Fibroblast of skin of back (primary cell): ENCODE measurements at places on chromosomes 5 and 9.

GRCh38 chr9:89670114-89670513 lies 65.3 kb downstream of the GADD45G start:
- DNase-seq = no peak

DNA sequence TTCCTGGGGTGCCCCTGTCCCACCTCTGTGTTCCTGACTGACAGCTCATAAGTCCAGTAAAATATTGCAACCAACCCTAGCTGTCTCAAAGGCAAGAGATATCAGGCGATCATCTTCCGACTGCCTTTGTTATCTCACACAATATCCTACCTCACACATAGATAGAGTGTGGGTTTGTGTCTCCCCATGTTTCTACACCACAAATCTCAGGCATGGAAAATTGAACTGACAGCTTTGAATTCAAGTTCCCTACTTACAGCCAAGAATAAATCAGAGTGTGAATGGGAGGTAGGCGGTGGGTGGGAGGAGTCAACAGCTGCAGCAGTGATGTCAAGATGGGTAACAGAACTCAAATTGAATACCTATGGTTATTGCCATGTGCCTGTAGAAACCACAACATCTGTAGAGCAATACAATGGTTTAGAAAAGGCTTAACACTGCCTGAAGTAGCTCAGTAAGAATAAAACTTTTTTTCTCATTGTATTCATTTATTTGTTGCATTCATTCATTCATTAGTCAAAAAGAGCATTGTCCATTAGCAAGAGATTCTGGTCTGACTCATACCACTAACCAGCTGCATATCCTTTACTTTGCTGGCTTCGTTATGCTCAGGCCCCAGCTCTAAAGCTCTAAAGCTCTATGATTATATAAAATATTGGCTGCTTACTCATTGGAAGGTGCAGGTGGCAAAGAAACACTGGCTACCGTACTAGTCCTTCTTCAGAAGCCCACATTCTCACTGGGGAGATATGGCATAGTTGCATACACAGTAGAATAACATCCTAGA lies 108.2 kb upstream of the DMAC1 start:
- no peak for DNase-seq

GRCh38 chr5:139677736-139678613 lies 29.8 kb downstream of the CXXC5 start:
- no peak for DNase-seq

GRCh38 chr5:174493530-174493929 lies 230.9 kb upstream of the MSX2 start:
- no peak for DNase-seq

- no peak for DNase-seq
These were observed 17.9 kb downstream of the EXOSC2 start for GRCh38 chr9:130711469-130711868.

GRCh38 chr5:142726188-142726731 lies 40.4 kb upstream of the FGF1 start:
- peak; percentile 97 for DNase-seq

DNA sequence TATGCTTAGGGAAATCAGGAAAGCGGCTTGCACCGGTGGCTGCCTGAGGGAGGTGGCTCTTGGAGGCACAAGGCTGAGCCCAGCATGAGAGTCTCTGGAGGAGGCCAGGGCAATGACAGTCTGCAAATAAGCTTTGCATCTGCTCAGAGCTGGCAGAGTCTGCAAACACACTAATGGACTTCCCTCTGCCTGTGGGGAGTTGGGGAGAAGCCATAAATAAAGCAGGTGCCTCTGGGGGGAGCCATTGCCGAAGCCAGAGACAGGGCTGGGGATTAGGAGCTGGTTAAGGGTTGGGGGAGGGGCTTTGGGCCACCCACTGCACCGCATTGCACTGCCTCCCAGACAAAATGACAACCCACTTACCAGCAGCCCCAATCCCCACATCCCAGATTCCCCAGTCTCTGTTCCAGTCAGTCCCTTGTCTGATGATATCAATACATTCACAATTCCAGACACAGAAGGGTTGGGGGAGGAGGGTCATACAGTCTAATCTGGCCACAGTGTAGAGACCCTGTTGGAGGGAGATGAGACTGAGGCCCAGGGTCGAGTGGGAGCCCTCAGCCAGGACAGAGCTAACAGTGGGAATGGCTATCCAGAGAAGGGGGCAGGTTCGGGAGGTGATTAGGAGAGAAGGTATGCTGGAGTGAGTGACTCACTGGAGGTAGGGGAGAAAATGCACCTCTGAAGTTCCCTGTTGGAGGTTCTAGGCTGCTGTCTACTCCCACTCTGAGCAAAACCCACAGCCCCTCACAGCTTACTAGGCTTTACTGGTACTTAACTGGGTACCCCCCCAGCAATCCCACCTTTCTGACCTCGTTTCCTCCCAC lies 53.7 kb downstream of the PAX5 start:
- no peak for DNase-seq

GRCh38 chr9:134607971-134608370 lies 33.6 kb upstream of the COL5A1 start:
- DNase-seq = peak; percentile 83

- DNase-seq = no peak
These were observed 156.3 kb downstream of the ESM1 start for GRCh38 chr5:54829102-54829501.

GRCh38 chr5:14261235-14261634 lies 118.1 kb downstream of the TRIO start:
- no peak for DNase-seq

GRCh38 chr9:81002242-81002641 lies 687.1 kb downstream of the TLE1 start:
- no peak for DNase-seq

DNA sequence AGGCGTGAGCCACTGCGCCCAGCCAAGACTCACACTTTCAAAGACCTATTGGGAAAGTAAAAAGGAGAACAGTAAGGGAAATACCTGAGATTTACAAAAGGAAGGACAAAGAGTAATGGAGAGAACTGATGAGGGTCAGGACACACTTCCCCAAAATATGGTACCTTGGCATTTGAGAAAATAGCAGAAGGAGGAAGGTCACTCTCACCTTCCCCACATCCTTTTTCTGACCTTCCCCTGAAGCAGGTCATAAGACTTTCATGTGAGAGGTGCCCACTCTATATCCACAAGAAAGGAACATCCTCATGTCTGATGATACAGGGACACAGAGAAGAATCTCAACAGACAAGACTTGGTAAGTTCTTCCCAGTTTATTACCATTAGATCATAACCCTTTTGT lies 272.8 kb downstream of the FBXL17 start:
- no peak for DNase-seq

- peak; percentile 24 for DNase-seq
These were observed 51.1 kb downstream of the NSUN2 start for GRCh38 chr5:6581559-6582426.

DNA sequence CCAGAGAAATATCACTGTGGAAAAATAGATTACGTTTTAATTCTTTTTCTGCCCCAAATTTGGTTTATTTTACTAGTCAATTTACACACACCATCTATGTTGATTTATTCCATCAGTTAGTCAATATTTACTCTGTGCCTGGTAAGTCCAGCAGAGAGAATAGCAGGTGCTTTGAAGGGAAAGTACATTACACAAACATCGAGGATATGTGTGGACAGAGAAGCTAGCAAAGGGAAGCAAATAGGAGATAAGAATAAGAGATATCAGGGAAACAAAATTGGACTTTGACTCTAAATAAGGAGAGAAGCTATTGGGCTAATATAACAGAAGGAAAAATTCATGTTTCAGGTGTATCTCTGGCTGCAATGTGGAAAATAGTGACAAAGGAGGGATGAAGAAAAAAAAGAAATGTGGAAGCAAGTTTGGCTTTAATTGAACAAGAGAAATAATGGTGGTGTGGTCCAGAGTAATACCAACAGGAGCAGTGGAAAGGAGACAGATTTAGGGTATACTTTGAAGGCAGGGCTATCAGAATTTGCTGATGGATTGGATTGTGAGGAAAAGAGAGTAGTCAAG lies 587.7 kb upstream of the CDH6 start:
- no peak for DNase-seq

GRCh38 chr9:114856215-114856941 lies 50.5 kb upstream of the TNFSF15 start:
- peak; percentile 95 for DNase-seq

GRCh38 chr9:13139641-13140171 lies 139.8 kb downstream of the MPDZ start:
- DNase-seq = peak; percentile 91

DNA sequence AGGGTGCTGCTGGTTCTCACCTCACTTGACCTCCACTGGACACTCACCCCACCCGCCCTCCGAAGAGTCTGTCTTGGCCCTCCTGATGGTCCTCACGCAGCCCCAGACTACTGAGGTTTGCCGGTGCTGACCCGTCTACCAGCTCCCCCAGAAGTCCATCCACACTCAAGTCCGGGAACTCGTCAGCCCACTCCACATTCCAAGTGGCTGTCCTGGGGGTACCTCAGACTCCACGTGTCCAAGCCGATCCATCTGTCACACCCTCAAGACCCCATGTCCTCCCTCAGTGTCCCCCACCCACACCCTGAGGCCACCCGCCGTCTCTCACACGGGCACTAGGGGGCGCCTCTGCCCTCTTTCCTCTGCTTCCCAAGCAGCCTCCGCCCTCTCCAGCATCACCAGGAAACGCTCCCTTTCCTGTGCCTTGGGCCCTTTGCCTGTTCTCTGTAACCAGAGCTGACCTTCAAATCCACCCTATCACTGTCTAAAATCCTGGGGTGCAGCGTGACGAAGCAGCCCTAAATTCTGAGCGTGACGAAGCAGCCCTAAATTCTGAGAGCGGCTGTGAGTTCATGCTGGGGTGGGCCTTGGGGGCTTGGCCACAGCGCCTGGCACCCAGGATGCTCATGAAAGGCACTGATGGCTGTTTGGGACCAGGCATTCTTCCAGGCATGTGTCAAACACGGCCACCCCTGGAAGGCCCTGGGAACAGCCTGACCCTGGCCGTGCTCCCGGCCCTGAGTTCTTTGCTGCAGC lies 95.7 kb downstream of the KCNT1 start:
- peak; percentile 39 for DNase-seq

DNA sequence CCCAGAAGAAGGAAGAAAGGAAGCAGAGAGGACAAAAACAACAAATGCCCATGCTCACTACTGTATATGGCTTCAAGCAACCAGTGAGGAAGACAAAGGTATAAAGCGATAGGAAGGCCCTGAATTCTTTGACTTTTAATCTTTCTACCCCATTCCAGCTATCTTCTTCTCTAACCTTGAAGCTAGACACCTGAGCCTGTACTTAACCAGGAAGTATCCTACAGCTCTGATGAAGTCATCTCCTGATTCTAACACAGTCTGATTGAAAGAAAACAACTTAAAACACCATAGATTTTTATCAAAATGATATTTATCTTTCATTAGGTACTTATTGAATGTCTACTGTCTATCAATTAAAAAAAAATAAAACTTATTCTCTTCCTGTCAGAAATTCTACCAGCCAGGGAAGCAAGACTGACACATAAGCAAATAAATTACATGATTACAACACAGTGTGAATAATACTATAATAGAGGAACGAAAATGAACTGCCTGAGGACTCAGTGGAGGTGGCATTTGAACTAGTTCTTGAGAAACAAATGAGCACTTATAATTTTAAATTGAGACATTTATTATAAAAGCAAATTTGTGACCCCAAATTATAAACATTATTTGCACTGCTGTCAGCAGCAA lies 123.3 kb upstream of the ELL2 start:
- DNase-seq = no peak

DNA sequence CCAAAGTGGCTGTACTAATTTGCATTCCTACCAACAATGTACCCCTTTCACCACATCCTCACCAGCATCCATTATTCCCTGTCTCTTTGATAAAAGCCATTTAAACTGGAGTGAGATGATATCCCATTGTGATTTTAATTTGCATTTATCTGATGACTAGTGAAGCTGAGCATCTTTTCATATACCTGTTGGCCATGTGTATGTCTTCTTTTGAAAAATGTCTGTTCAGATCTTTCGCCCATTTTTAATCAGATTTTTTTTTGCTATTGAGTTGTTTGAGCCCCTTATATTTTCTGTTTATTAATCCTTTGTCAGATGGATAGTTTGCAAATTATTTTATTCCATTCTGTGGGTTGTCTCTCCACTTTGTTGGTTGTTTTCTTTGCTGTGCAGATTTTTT lies 121.0 kb upstream of the LRRTM2 start:
- no peak for DNase-seq

DNA sequence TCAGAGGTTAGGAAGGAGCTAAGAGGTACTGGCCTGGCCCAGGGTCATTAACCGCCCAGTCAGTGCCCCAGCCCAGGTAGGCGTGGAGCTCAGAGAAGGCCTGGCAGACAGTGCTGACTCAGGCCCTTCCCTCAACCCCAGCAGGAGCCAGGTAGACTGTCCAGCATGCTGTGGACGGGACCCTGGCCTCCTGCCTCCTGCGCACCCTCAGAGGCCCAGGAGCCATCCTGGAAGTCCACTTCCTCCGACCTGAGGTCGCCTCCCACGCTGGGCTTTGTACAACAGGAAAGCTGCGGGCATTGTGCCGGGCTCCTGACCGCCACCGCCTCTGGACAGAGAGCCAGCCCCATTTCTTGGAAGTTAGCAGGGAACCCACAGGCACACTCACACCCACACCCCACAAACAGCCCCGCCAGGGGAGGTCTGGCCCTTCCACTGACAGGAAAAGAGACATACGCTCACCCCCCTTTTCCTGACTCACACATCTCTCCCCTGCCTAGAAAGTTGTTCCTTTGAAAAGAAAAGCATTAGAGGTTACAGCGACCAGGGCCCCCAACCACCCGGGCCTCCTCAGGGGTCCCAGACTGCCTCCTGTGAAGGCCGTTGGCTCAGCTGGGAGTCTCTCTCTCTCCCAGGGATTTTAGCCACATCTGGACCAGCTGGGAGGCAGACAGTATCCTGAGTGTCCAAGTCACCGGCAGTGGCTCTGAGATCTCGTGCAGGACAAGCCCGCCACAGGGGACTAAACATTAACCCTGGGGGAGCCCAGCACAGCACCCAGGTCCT lies 7.7 kb downstream of the RALGDS start:
- no peak for DNase-seq

DNA sequence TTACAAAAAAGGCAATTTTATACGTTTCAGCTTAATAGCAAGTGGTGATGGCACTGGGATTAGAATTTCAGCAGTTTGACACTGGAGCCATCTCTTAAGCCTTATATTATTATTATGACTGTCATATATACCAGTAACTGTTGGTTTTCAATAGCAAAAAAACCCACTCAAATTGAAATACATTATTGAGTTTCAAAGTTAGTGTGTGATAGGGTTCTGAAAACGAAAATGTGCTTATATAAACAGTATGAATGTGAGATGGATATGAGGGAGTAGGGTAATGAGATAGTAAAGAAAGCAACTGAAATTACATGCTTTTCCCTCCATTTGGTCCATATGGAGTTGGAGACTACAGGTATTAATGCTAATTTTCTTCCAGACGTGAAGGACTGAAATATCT lies 68.6 kb upstream of the ACTBL2 start:
- no peak for DNase-seq

DNA sequence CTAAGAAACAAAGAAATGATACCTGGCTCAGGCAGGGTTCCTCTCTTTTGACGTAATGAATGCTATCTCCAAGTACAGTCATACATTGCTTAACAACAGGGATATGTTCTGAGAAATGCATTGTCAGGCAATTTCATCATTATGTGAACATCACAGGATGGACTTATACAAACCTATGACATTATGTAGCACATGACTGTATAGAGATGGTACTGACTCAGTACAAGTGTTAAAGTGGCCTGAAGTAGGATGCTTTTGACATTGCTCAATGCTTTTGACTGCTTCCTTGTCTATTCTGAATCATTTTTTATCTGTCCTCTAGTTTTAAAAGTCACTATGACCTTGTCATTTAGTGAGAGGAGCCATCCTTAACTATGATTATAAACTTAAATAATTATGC lies 147.6 kb downstream of the NR2F1-AS1 start:
- peak; percentile 65 for DNase-seq

GRCh38 chr9:109723781-109724180 lies 56.2 kb upstream of the PALM2AKAP2 start:
- DNase-seq = no peak

- no peak for DNase-seq
These were observed 22.3 kb upstream of the LMNB1 start for GRCh38 chr5:126754609-126755008.
